Subcutaneous adipose tissue (tissue), 4 donors: ENCODE measurements at places on chromosomes 5 and 9. TPM values are rescaled to one million over a fixed set of nuclear protein-coding genes. Genes with fewer than 3 reads are reported as not detected.

Gene KIF4B
- under 0.01 TPM for total RNA-seq

Gene STKLD1
- 0.44 TPM for total RNA-seq

Gene UBE2QL1
- 0.68 TPM for total RNA-seq

Gene GPR21
- total RNA-seq, result 0.88 TPM

Gene PALM2AKAP2
- 59.9 TPM for total RNA-seq
